ENCODE measurements at places on chromosomes 6 and 20. TPM values are rescaled to one million over a fixed set of nuclear protein-coding genes. Genes with fewer than 3 reads are reported as not detected.
A peak's percentile ranks its signal among the peaks of the same experiment; 100 is the strongest.

Gene C6orf141
- total RNA-seq: 5.0 TPM

Gene ABHD16B
- not detected for total RNA-seq

Gene GPR63
- 0.20 TPM for total RNA-seq

Gene RPP21
- 48.6 TPM for total RNA-seq

Gene TMEM244
- not detected for total RNA-seq

Gene CD40
- 32.8 TPM for total RNA-seq

DNA sequence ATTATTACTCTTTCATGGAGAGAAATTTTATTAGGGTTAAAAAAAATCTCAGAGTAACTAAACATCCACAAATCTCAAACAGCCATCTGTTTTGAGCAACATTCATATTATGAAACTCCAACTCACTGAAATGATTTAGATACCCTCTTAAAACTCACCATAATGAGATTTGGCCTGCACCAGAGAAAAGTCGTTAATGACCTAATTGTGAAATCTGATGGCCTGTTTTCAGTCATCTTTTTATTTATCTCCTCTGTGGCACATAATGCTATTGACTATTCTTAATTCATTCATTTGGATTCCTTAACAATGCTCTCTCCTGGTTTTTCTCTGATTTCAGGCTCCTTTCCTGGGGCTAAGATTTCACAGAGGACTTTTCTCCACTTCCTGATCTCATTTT is 192.7 kb downstream of the RNF144B start:
- H3K27ac ChIP-seq: no peak overlapping the region
- H3K4me1 ChIP-seq: peaks cover 4% of the 10 kb centered on the region
- no peak overlapping the region for H3K4me3 ChIP-seq
- no peaks in the 10 kb centered on the region for H3K27me3 ChIP-seq
- no peaks in the 10 kb centered on the region for H3K36me3 ChIP-seq
- DNase-seq: no peak

DNA sequence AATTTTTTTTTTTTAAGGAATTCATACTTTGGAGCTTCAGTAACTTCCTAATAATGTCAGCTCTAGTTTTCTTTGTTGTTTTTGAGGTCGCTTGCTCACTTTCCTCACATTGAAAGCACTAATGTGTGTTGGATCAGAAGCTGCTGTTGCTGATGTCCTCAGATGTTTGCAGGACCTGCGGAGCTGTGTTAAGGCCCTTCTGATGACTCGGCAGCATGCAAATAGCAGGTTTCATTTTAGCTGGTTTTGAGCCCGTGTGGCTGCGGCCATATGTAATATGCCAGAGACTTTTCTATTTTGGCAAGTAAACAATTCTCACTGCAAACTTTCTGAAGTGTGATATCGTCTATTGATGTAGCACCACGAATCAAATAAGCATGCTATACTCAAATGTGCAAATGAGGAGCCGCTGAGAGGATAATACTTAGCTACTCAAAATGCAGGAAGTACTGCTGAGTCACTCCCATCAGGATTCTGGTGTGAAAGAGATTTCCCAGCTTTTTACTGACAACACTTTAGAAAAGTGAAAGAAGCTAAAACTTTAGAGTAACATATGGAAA is 187.8 kb downstream of the SASH1 start:
- no peak overlapping the region for H3K4me3 ChIP-seq
- no peak for DNase-seq
- no peaks in the 10 kb centered on the region for H3K27me3 ChIP-seq
- peak overlapping the region; percentile 54 for H3K27ac ChIP-seq
- peaks cover 67% of the 10 kb centered on the region for H3K36me3 ChIP-seq

DNA sequence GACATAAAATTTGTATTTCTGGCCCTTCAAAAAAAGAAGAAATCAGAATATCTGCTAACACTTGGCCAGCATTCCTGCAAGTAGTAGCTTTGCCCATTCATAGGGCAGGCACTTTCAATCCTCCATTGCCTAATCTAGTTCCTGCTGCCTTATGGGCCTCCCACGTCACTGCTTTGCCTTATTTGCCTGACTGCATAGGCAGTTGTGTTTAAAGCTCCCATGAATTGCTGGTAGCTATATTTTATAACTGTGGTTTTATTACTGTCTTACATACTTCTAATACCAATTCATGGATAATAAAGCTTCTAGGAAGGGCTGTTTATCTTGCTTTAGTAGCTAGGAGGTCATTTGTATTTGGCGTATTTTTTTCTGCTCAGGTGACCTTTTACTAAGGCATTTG is 7.7 kb upstream of the SLC35A1 start:
- no peaks in the 10 kb centered on the region for H3K4me1 ChIP-seq
- no peak overlapping the region for H3K4me3 ChIP-seq
- H3K27me3 ChIP-seq: no peaks in the 10 kb centered on the region
- no peak for DNase-seq

GRCh38 chr6:17964633-17965032 is 22.8 kb downstream of the KIF13A start:
- peaks cover 10% of the 10 kb centered on the region for H3K4me1 ChIP-seq
- peak overlapping the region; percentile 67 for H3K27ac ChIP-seq
- H3K36me3 ChIP-seq: no peaks in the 10 kb centered on the region

DNA sequence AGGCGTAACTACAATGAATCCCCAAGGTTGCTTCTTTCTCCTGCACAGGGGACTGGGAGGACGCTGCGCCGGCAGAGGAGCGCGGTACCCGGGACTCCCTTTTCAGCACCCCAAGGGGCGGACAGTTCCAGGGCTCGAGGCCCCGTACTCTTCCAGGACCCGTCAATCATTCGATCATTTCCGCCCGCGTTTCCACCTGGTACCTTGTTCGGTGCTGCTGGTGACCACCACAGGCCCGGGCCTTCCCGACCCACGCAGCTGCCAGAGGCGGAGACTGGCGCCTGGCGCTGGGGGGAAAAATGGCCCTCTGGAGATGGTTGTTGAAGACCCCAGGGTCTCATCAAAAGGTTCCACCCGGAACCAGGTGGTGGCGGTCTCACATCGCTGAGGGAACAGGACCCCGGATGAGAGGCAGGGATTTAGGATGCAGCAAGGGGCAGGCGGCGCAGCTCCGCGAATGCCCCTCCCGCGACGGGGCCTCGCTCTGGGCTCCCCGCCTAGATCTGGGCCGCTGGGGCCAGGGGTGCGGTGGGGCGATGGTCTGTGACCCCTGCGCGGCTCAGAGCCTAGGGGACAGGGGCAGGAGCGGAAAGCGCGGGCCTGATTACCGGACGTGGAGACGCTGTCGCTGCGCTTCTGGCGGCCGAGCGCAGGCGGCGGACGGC is 744 bp downstream of the VSX1 start:
- no peak overlapping the region for H3K4me3 ChIP-seq
- no peak overlapping the region for H3K27ac ChIP-seq
- H3K4me1 ChIP-seq: no peaks in the 10 kb centered on the region
- H3K27me3 ChIP-seq: no peaks in the 10 kb centered on the region
- no peaks in the 10 kb centered on the region for H3K36me3 ChIP-seq
- no peak for DNase-seq

GRCh38 chr6:69022993-69023392 is 387.9 kb downstream of the ADGRB3 start:
- no peak for DNase-seq
- no peaks in the 10 kb centered on the region for H3K36me3 ChIP-seq
- no peak overlapping the region for H3K27ac ChIP-seq
- H3K4me3 ChIP-seq: no peak overlapping the region

GRCh38 chr6:144162977-144163376 is 12.7 kb downstream of the STX11 start:
- H3K27ac ChIP-seq: no peak overlapping the region
- H3K36me3 ChIP-seq: no peaks in the 10 kb centered on the region
- peaks cover 7% of the 10 kb centered on the region for H3K4me1 ChIP-seq

DNA sequence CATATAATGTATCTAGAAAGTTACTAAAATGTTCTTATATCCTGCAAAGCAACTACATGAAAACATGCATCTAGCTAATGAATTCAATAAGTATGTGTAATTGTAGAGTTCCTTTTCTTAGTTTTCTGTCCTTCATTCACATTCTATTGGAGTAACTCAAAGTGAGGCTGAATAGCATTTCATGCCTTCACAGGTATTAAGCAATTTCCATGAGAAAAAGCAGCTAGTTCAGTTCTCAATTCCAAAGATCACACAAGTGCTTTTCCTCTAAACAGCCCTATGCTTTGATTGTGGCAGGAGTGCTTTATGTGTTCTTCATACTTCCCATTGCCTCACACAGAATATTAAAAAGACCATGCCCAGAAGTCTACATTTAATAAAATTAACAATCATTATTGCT is 274.9 kb downstream of the RFPL4B start:
- no peaks in the 10 kb centered on the region for H3K4me1 ChIP-seq
- DNase-seq: no peak
- no peaks in the 10 kb centered on the region for H3K27me3 ChIP-seq
- no peaks in the 10 kb centered on the region for H3K36me3 ChIP-seq
- H3K27ac ChIP-seq: no peak overlapping the region
- no peak overlapping the region for H3K4me3 ChIP-seq

DNA sequence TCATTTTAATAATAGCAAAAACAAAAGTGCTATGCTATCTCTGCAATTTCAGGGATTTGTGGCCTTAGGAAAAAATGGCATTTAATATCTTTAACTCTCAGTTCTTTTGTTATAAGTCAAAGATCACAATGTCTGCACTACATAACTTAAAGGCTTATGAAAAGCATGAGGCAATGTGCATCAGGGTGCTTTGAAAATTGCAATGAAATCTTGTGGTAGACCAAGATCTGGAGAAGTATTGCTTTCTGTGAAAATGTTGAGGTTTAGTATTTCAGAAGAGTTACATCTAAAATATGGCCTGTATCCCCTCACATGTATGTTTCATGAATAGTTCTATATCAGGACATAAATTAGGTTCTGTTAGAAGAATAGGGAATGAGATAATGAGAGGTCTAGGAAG is 200.6 kb downstream of the MEI4 start:
- H3K27me3 ChIP-seq: no peaks in the 10 kb centered on the region
- H3K36me3 ChIP-seq: no peaks in the 10 kb centered on the region
- no peak overlapping the region for H3K4me3 ChIP-seq
- no peak for DNase-seq

DNA sequence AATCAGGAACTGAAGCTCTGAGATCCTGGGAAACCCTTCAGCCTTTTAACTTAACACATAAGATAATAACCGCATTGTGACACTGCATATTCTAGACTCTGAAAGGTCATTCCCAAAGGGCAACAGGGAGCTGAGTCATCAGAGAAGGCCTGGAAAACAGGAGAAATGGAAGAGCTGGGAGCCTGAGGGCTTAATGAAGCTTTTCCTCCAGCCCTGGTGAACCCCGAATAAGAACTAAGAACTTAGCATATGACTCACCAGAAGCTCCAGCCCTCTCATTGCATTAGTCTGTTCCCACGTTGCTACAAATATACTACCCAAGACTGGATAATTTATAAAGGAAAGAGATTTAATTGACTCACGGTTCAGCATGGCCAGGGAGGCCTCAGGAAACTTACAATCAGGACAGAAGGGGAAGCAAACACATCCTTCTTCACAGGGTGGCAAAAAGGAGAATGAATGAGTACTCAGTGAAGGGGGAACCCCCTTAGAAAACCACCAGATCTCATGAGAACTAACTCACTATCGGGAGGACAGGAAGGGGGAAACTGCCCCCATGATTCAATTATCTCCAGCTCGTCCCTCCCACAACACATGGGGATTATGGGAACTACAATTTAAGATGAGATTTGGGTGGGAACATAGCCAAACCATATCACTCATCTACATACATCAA is 648.5 kb downstream of the TFAP2A start:
- no peaks in the 10 kb centered on the region for H3K27me3 ChIP-seq
- H3K4me1 ChIP-seq: no peaks in the 10 kb centered on the region
- H3K4me3 ChIP-seq: no peak overlapping the region
- H3K27ac ChIP-seq: no peak overlapping the region

DNA sequence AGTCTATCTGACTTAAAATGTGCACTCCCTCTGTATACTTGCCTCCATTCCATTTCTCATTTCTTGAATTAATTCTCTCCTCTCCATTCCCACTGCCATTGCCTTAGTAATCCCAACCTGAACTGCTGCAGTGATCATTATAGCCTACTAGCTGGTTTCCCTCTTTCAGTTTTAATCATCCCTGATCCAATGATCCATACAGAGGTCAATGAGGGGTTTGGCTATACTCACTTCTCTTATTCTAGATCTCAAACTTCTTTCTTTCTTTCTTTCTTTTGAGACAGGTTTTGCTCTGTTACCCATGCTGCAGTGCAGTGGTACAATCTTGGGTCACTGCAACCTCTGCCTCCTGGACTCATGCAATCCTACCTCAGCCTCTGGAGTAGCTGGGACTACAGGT is 17.6 kb downstream of the MAP3K7 start:
- no peaks in the 10 kb centered on the region for H3K36me3 ChIP-seq
- DNase-seq: no peak
- H3K27me3 ChIP-seq: no peaks in the 10 kb centered on the region
- H3K4me1 ChIP-seq: no peaks in the 10 kb centered on the region
